ENCODE measurements at places on chromosomes 11 and 22.

DNA sequence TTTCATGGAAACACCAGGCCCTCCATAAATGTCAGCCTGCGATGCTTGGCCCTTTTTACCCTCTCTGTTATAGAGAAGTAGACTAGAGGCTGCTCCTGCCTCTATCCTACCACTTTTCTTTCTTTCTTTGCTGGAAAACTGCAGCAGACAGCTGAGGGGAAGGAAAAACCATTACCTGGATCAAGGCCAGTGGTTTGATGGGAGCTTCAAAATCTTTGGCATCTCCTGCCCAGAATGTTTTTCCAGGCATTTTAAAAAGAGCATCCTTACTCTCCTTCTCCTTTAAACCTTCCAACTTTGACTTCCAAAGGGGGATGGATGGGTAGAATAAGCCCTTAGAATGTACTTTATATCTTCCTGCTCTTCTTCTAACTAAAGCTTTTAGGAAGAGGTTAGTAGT, 44.9 kb downstream of the EXT2 start:
- no peak for DNase-seq

- DNase-seq: no peak
Observed at GRCh38 chr11:43359422-43359818, 700 bp downstream of the TTC17 start.

DNA sequence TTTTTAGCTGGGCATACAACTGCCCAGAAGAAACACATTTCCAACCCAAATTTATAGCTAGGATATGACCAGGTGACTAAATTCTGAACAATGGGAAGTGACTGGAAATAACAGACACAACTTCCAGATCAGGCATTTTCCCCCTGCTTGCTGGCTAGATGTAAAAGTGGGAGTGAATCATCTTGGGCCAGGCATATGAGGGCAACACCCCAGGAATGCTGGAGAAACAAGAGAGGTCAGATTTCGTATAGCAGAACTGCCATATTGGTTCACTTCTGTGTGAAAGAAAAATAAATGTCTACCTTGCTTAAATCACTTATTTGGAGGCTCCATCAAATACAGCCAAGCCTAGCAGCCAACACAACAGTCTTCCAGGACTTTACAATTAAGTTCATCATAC, 7.4 kb downstream of the ATL3 start:
- DNase-seq: no peak

GRCh38 chr11:118619444-118620197, 12.2 kb downstream of the PHLDB1 start:
- DNase-seq: no peak

GRCh38 chr11:103112364-103112763, 3.1 kb downstream of the DYNC2H1 start:
- DNase-seq: no peak

DNA sequence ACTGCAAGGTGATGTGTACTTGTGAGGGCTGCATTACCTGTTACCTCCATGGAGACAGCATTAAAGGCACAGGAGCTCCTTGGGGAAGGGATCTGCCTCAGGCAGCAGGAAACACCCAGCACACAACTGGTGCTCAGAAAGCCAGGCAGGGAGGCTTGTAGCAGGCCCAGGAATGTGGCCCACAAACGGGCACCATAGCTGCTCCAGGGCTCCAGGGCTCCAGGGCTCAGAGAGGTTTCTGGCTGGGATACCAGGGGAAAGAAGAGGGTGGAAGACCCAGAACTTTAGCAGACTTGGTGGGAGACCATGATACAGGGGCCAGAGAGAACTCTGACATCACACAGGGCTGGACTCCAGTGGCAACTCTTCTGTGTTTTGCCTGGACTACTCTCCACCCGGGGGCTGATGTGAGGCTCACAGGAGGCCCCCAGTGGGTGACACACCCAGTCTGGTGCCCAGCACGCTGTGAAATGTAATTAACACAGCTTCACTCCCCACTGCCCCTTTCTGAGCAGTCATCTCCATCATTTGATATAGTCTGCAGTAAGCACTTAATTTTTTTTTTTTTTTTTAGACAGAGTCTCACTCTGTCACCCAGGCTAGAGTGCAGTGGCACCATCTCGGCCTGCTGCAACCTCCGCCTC, 14.7 kb upstream of the SULT4A1 start:
- no peak for DNase-seq

GRCh38 chr11:111947143-111947542, 10.0 kb downstream of the DIXDC1 start:
- no peak for DNase-seq

GRCh38 chr22:21818487-21819182, 48.8 kb downstream of the MAPK1 start:
- DNase-seq: no peak

GRCh38 chr11:123483058-123483457, 53.0 kb downstream of the GRAMD1B start:
- DNase-seq: no peak

DNA sequence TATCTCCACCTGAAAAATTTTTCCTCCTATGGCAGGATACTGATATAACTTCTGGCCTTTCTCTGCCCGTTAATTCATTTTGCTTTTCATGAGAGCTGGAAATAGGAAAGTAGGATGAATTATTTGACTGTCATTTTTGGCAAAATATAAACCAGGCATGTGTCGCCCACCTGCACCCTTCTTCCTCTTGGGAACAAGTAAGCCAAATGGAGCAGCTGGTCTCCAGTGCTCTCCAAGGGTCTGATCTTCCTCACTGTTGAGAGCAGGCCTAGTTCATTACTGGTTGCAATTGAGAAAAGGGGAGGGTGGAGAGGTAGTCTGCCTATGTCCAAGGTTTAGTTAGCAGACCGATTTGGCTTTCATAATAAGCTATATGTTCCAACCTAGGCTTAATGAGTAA, 582.2 kb downstream of the DLG2 start:
- DNase-seq: no peak

- no peak for DNase-seq
Observed at GRCh38 chr11:8681837-8682302, 595 bp downstream of the TRIM66 start.

DNA sequence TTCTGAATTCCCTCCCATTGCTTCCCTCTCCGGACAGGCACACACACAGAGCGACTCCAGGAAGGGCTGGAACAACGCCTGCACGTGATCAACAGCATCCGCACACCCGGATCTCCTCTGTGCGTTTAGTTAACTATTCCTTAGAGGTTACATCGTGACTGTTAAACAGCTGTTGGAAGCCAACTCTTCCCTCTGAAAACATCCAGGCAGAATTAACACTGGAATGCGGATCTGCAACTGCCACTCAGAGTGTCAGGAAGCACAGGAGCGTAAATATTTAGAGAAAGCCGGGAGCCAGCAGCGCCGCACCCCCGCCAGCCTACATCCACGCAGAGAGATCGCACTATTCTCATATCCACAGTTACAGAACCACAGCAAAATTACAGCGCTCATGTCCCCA, 46.2 kb downstream of the SHANK2 start:
- DNase-seq: no peak

- no peak for DNase-seq
Observed at GRCh38 chr11:912266-912665, 1.7 kb upstream of the CHID1 start.

DNA sequence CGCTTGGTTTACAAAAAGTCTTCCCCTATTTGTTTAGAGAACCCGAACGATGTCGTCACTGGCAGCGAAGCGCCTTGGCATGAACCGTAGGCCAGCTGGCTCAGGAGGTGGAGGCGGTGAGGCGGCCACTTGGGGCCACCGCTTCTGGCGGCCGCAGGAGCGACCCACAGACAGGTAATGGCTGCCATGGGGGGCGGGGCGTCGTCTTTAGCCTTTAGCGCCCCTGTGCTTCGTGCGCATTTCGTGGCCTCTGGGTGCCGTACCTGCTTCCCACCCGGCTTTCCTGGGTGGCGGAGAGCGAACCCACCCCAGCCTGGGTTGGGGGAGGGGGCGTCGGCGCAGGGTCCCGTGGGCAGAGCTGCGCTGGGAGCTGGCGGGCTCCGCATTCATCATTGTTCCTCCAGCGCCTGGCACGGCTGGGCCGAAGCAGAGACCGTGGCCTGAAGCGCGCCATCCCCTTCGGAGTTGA, 469 bp upstream of the OSBP2 start:
- peak; percentile 72 for DNase-seq

- no peak for DNase-seq
Observed at GRCh38 chr11:129976328-129976727, 26.3 kb downstream of the PRDM10 start.

DNA sequence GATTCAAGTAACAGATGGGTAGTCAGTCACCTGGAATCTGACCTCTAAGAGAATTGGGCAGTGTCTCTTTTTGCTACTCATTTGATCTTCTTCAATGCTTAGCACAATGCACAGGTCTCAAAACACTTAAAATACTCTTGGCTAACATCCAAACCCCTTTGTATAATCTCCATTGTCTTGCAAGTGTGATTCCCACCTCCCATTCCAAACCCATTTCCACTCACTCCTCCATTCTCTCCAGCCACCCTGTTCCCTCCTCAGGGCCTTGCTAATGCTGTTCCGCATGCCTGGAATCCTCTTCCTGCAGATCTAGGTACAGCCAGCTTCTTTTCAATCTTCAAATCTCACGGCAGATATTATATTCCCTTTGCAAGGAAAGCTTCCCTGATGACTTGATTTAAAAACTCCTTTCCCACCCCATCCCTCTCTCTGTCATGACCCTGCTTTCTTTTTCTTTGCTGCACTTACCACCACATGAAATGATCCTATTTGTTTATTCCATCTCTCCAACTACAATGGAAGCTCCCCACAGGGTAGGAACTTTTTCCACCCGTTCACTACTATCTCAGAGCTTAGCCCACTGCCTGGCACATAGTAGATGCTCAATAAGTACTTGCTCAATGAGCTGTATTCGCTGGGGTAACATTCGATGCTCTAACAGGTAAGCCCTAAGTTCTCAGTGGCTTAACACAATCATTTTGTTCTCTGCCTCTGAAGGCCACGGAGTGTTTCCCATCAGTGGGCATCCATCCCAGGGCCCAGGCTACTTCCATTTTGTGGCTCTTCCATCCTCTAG, 121.7 kb downstream of the MN1 start:
- DNase-seq: no peak

GRCh38 chr22:30610299-30610698, 3.3 kb downstream of the TCN2 start:
- DNase-seq: no peak

DNA sequence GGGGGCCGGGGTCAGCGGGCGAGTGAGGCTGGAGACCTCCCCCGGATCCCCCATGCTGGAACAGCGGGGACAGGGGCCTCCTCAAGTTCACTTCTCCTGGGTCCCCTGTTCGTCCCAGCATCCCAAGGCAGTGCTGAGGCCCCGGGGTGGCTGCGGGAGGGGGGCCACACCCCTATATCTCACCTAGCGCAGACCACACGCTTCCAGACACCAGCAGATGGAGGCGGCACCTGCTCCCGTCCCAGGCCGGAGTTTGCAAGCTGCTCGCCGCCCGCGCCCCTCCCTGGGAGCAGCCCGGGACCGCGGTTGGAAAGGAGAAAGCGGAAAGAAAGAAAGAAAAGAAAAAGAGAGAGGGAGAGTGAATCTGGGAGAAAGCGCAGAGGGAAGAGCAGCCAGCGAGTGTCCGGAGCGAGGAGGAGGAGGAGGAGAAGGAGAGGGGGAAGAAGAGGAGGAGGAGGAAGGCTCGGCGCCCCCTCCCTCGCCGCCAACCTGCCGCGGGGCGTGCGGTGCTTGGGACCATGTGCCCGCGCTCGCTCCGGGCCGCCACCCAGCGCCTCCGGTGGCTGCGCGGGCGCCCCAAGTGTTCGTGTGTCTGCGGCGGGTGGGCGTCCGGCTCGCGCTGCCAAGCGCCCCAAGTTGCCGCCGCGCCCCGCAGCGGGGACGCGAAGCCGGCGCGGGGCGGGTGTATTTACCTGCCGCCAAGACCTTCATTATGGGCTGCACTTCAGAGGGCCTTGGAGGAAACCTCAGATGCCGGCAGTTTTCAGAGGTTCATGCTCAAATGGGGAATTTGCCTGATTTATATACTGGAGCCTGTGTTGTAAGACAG, at the start of gene LIF:
Gene LIF, minus strand, starts transcription at position 775 of the 829 bp plus-strand sequence. Its CDS starts 64 bp downstream, at position 711.
- DNase-seq: peak; percentile 58

- no peak for DNase-seq
Observed at GRCh38 chr11:134949121-134950090, 537.4 kb upstream of the B3GAT1 start.

GRCh38 chr11:111327908-111328624, 29.7 kb downstream of the POU2AF3 start:
- no peak for DNase-seq

GRCh38 chr11:105489446-105489845, 120.4 kb upstream of the GRIA4 start:
- no peak for DNase-seq

GRCh38 chr11:13315517-13316432, 38.2 kb downstream of the BMAL1 start:
- DNase-seq: no peak

DNA sequence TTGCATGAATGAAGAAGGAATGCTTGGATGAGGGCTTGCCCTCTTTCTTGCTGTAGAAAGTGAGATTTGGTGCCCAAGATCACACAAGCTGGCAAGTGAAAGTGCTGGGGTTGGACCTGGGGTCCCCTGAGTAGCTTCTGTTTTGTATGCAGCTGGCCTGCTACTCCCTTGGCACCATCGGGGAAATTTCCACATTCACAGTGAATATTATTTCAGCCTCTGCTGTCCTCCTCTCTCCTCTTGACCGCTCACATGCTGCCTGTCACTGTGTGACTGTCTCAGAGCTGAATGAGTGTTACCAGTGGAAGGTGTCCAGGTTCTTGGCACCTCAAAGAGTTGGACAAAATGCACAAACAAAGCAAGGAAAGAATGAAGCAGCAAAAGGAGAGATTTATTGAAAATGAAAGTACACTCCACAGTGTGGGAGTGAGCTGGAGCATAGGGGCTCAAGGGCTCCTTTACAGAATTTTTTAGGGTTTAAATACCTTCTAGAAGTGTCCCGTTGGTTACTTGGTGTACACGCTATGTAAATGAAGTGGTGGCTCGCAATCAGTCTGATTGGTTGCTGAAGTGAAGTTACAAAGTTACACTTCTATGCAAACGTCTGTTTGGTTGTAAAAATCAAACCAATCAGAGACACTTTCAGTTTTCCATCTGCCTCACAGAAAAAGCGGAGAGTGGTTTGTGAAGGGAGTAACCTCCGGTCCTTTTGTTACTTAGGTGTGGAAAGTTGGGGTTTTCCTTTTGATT, 87.4 kb downstream of the DEPDC5 start:
- DNase-seq: no peak

- DNase-seq: no peak
Observed at GRCh38 chr11:123450623-123451022, 20.6 kb downstream of the GRAMD1B start.

GRCh38 chr11:115848080-115848479, 343.9 kb upstream of the CADM1 start:
- DNase-seq: no peak

GRCh38 chr11:117976445-117976844, 9.7 kb upstream of the IL10RA start:
- no peak for DNase-seq

GRCh38 chr11:107468596-107468995, 11.0 kb upstream of the CWF19L2 start:
- no peak for DNase-seq

DNA sequence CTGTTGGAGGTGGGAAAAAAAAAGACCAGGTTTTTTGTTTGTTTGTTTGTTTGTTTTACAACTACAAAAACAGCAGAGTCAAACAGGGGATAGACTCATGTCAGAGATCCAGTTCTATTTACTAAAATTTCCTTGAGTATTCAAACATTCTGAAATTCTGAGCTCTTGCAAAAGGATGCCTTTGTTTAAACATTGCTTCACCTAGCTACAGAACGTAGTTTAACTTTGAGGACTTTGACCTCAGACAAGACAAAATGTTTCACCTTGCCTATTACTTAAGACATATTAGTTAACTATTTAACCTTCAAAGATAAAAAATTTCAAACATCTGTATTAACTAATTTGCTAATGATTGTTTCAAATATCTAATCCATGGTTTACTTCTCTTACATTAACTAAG, 36.1 kb upstream of the GLYATL2 start:
- no peak for DNase-seq

- no peak for DNase-seq
Observed at GRCh38 chr22:41261541-41262249, 21.0 kb upstream of the CHADL start.

Data from B cell (primary cell).